ENCODE measurements at places on chromosomes 2 and 18. TPM values are rescaled to one million over a fixed set of nuclear protein-coding genes. Genes with fewer than 3 reads are reported as not detected.

The HOXD4 gene
- not detected for total RNA-seq

The CYP27A1 gene
- total RNA-seq: 3.7 TPM

The DNAJC5G gene
- 0.93 TPM for total RNA-seq

The PRSS56 gene
- total RNA-seq: 0.25 TPM

The INHBB gene
- 0.95 TPM for total RNA-seq

- H3K36me3 ChIP-seq: no peaks in the 10 kb centered on the region
- no peak overlapping the region for H3K4me3 ChIP-seq
- peaks cover under 1% of the 10 kb centered on the region for H3K4me1 ChIP-seq
Observed at GRCh38 chr2:177604271-177605065, 211.9 kb downstream of the AGPS start.

GRCh38 chr18:45503990-45504389, 111.3 kb upstream of the SLC14A2 start:
- H3K4me3 ChIP-seq: no peak overlapping the region
- DNase-seq: no peak
- H3K36me3 ChIP-seq: no peaks in the 10 kb centered on the region
- H3K4me1 ChIP-seq: peaks cover 14% of the 10 kb centered on the region
- no peak overlapping the region for H3K27ac ChIP-seq

GRCh38 chr2:230915319-230915718, 9.7 kb downstream of the GPR55 start:
- H3K4me1 ChIP-seq: no peaks in the 10 kb centered on the region
- no peak for DNase-seq
- no peak overlapping the region for H3K4me3 ChIP-seq
- H3K27ac ChIP-seq: no peak overlapping the region
- H3K36me3 ChIP-seq: no peaks in the 10 kb centered on the region
- H3K27me3 ChIP-seq: no peaks in the 10 kb centered on the region

DNA sequence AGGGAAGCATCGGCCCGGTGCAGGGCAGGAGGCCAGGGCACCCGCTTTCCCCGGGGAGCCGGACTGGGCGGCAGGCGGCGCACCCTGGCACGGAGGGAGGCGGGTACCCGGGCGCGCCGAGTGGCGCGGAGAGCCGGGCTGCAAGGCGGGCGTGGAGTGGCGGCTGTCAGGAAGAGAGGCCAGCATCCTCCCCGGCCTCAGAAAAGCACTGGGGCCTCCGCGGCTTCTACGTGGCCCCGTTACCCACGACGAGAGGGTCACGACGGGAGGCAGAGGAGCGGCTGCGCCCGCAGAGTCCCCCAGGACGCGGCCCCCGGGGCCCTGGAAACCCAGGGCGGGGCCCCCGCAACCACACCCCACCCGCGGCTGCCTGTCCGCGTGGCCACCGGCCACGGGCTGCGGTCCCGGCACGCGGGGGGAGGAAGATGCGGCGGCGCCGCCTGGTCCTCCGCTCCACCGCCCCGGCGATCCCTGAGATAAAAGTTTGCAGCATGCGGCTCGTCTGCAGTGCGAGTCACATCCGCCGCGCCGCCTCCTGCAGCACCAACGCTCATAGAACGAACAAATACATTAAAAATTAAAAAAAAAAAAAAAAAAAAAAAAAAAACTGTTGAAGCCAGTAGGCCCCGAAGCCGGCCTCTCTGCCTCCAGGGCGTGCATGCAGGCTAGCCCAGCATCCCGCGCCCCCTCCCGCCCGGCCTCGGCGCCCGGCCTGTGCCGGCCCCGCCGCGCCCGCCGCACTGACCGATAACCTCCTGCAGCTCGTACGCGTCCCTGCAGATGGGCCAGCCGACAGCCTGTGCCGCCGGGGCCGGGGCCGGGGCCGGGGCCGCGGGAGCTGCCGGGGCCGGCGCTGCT, 683 bp downstream of the STK39 start:
- peak overlapping the region; percentile 88 for H3K27ac ChIP-seq
- H3K27me3 ChIP-seq: no peaks in the 10 kb centered on the region
- peaks cover 9% of the 10 kb centered on the region for H3K4me1 ChIP-seq
- H3K36me3 ChIP-seq: no peaks in the 10 kb centered on the region
- H3K4me3 ChIP-seq: peak overlapping the region; percentile 94

DNA sequence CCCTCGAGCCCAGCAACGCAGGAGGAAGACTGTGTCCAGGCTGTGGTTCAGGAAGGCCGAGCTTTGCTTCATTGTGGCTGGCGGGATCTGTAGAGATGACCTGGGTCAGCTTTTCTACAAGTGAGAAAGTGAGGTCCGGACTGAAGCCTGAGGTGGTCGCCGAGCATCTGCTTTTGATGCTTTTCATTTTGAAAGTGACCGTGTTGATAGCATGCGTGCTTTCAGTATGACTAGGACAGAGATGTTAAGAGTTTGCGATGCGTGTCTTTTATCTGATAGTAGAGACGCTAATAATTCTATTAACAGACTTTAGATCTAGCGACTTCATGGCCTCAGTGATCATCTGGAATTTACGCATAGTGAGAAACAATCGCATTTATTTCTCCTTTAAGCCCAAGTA, 28.1 kb downstream of the CTDP1 start:
- peak; percentile 22 for DNase-seq
- no peaks in the 10 kb centered on the region for H3K27me3 ChIP-seq
- no peaks in the 10 kb centered on the region for H3K36me3 ChIP-seq
- H3K27ac ChIP-seq: no peak overlapping the region
- H3K4me1 ChIP-seq: no peaks in the 10 kb centered on the region
- H3K4me3 ChIP-seq: no peak overlapping the region

- H3K4me3 ChIP-seq: no peak overlapping the region
- H3K4me1 ChIP-seq: no peaks in the 10 kb centered on the region
- no peak for DNase-seq
- H3K36me3 ChIP-seq: no peaks in the 10 kb centered on the region
Observed at GRCh38 chr18:42446195-42446594, 491.2 kb downstream of the PIK3C3 start.

GRCh38 chr2:328761-329160, 40.9 kb upstream of the ALKAL2 start:
- no peaks in the 10 kb centered on the region for H3K36me3 ChIP-seq
- H3K4me3 ChIP-seq: no peak overlapping the region
- no peaks in the 10 kb centered on the region for H3K27me3 ChIP-seq
- no peak for DNase-seq

- H3K4me3 ChIP-seq: no peak overlapping the region
- no peaks in the 10 kb centered on the region for H3K27me3 ChIP-seq
- no peak for DNase-seq
- H3K4me1 ChIP-seq: no peaks in the 10 kb centered on the region
- H3K27ac ChIP-seq: no peak overlapping the region
Observed at GRCh38 chr2:30287190-30287840, 56.0 kb downstream of the LBH start.

DNA sequence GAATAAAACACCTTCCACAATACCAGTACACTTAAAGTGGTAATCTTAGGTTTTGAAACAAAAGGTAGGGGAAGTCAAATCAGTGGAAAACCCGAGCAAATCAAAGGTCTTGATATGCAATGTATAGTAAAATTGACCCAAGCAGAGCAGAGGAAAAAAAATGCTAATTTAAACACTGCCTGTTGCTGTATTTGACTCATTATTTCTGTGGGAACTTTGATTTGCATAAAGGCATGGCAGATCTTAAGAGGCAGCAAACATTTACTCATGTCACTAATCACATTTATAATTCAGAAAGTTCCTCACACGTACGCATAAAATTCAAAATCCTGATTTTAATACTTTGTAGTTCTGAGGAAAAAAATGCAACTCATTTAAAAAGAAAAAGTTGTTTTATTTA, 64.4 kb downstream of the IKZF2 start:
- no peaks in the 10 kb centered on the region for H3K36me3 ChIP-seq
- no peak overlapping the region for H3K4me3 ChIP-seq
- peak overlapping the region; percentile 45 for H3K27ac ChIP-seq
- no peaks in the 10 kb centered on the region for H3K4me1 ChIP-seq
- no peaks in the 10 kb centered on the region for H3K27me3 ChIP-seq

GRCh38 chr2:154704991-154705390, 6.5 kb downstream of the KCNJ3 start:
- no peaks in the 10 kb centered on the region for H3K27me3 ChIP-seq
- no peak for DNase-seq
- H3K4me1 ChIP-seq: no peaks in the 10 kb centered on the region
- no peaks in the 10 kb centered on the region for H3K36me3 ChIP-seq
- no peak overlapping the region for H3K27ac ChIP-seq

DNA sequence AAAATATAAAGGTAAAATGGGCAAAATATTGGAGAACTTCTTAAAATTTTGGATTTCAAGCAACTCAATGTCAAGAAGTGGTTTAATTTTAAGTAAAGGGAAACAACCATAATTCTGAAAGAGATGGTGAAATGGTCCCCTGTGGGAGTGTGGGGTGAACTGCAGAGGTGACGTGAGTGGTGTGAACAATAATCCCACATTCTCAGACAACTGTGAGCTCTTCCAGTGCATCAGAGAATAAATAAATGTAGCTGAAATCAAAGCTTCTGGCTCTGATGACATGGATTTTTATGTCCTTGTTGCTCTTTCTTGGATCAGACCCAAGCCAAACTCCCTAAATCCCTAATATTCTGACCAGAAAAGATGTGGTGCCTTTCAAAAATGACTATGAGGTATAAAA, 672.7 kb downstream of the ZEB2 start:
- no peak for DNase-seq
- no peaks in the 10 kb centered on the region for H3K27me3 ChIP-seq

DNA sequence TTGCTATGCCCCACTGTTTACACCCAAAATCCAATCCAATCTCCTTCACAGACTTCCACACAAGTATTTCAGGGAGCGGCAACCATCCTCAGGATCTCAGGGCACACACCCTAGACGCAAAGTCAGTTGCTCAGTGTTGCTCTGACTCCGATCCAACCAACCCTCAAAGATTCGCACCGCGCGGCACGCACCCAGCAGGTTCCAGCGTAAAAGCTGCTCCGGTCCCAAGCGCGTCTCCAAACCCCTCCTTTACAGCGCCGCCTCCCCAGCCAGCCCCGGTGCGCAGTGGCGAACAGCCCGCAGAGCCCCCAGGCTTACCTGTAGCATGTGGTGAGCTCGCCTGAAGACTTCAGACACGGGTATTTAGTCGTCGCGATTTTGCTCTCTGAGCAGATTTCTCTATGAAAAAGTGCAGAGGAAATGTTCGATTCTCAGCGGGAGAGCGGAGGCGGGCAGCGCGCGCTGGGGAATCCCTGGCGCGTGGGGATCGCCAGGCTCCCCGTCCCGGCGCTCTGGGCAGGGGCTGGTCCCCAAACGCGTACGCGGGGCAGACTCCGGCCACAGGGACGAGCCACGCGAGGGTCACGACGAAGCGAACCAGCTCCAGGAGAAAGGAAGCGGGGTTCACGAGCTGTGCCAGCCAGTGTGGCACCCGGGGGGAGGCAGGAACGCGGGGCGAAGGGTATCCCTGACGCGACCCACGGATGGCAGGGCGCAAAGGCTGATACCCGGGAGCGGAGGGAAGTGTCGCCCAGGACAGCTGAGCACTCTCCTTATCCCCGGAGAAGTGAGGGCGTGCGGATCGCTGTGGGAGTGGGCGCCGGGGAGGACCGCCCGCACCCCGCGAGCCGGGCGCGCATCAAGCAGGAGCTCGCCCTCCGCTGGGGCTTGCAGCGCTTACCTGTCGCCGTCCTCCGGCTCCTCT, 650 bp downstream of the CCBE1 start:
- no peak overlapping the region for H3K27ac ChIP-seq
- no peaks in the 10 kb centered on the region for H3K36me3 ChIP-seq
- peaks cover 16% of the 10 kb centered on the region for H3K4me1 ChIP-seq
- DNase-seq: no peak
- H3K27me3 ChIP-seq: peaks cover 8% of the 10 kb centered on the region

DNA sequence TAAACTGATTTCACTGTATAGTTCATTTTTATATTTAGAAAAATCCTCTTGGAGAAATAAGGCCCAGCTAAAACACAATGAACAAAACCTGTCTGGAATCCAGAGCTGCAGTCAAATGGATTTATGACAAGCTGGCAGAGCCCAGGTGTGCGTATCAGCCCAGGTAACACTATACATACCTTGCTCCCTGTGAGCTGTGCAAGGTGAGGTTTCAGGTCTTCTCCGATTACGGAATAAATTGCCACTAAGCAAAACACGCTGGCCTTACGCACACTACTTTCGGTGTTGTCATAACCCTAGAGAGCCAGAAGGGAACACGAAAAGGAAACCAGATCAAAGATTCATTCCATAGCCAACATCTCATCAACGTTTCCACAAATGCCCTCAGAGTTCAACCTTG, 61.9 kb upstream of the TFCP2L1 start:
- no peak for DNase-seq
- H3K36me3 ChIP-seq: peaks cover 70% of the 10 kb centered on the region
- H3K4me3 ChIP-seq: no peak overlapping the region

Data from heart left ventricle (tissue), 16 donors.